GM13977 (cell line): ENCODE measurements at places on chromosomes 5 and 9.

GRCh38 chr9:112034216-112034611 is 137.6 kb downstream of the UGCG start:
- DNase-seq: no peak

- DNase-seq: no peak
Observed at GRCh38 chr5:109322694-109323093, 87.1 kb downstream of the PJA2 start.

GRCh38 chr5:171678646-171679045 is 107.0 kb upstream of the SMIM23 start:
- no peak for DNase-seq

- DNase-seq: no peak
Observed at GRCh38 chr9:754150-754931, 87.2 kb upstream of the DMRT1 start.

DNA sequence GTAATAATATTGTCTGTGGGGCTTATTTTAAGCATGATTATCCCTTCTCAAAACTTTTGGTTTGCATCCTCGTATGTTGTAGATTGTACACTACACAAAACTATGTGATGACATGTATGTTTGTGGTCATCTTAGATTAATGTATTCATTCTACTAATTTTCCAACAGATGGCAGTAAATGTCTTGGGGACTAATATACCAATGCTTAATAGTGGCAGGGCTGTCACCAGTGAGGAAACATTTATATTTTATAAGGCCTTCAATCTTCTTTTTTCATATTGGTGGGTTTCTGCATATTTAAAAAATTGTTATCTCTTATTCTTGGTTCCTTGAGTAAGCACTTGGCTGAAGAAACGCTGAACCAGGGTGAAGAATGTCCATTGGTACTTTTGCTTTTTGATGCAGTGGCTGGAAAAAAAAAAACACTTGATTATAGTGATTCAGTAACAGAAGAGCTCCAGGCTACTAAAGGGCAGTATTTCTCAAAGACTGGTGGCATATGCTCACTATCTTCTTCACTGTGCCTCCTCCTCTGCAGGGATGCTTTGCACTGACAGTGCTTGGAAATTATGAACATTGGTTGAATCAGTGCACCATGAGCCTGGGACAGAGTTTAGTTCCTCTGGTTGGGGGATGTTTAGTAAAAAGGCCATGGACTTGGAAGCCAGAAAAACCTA is 530.3 kb downstream of the RASEF start:
- no peak for DNase-seq

- DNase-seq: peak; percentile 70
Observed at GRCh38 chr5:74648835-74649293, 8.3 kb upstream of the ENC1 start.

DNA sequence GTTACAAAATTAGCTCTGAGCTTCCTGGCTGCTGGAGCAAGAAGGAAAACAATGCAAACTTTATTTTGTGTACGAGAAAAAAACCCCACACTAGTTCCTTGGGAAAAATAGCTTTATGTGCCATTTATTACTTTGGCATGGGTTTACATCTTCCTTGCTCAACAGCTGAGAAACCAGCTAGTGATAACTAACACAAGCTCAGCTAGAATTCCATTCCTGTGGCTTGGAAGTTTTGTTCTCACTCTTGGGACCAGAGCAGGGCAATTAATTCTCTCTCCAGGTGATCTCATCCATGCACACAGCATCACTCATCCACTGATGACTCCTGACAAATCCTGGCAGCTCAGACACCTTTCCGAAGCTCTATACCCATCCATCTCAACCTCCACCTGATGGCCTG is 104.1 kb downstream of the CRB2 start:
- no peak for DNase-seq

DNA sequence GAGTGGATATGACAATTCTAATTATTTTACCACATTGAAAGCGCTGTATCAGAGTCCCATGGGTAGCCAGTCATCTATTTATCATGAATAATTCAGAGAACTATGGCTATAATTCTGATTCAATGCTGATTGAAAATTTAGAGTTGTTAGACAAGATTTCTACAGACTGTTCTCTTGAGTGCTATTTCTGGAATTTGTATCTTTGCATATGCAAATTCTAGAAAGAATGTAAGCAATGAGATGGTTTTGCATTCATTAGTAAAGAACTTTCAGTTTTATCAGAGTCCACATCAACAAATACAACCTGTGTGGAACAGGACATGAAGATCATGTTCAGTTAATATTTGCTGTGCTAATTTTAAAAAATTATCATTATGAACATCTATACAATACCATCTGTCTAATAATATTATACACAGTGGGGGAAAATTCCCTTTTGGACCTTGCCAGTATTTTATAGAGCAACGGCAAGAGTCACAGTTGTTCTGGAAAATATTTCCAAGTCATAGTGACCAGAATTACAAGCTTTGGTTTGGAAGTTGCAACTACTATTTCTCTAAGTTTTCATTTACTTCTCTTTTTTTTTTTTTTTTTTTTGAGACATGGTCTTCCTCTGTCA is 372.7 kb upstream of the PTGER4 start:
- DNase-seq: no peak

DNA sequence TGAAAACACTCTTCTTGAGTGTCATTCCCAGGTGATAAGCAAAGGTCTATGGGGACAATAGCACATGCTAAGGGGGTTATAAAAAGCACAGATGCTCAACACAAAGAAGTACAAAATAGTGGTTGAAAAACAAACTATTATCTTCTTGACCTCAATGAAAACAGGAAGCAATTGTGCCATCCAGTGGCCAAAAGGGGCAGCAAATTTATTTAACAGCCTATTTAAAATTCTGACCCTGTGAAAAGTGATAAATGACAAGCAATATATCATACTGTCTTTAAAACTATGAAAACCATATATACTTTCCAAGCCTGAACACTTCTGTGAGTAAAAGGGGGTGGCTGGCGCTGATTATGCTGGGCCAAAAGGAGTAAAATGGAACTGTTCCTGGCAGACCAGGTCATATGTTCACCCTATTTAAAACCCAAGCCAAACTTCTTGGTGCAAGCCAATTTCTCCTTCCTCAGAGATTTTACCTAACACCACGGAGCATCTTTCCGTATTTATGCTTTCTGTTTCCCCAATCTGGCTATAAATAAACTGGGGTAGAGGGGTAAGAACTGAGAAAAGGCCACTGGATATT is 29.7 kb downstream of the TEX10 start:
- DNase-seq: peak; percentile 9

- no peak for DNase-seq
Observed at GRCh38 chr5:167937635-167937998, 353.8 kb upstream of the WWC1 start.

GRCh38 chr5:104699438-104699837 is 1136.8 kb upstream of the NUDT12 start:
- no peak for DNase-seq

DNA sequence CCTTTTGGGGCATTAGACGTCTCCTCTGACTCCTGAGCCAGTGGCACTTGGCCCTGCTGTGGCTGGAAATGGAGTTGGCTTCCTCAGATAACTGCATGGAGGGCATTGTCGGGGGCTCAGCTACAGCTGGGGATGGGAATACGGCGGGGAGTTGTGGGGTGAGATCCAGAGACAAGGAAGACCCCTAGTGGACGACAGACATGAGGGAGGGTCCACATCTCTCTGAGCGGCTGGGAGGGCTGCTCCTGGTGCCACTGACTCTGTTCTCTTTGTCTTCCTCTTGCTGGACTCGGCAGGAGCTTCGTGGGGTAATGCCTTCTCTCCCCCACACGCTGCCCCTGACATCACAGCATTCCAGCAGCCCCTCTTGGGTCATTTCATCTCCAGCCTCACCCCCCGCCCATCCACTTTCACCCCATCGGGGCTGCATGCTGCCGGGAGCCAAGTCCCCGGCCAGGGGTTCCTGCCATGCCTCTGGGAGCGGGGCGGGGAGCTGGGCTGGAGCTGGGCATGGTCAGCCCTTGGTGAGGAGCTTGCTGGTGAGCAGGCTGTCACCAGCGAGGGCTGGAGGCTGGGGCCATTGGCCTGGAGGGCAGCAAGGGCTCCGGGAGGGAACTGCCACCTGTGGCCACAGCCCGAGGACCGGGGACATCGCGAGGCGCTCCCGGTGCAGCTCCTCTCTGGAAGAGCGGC is 172.3 kb downstream of the CACNA1B start:
- no peak for DNase-seq

GRCh38 chr5:2989517-2989916 is 238.0 kb upstream of the IRX2 start:
- no peak for DNase-seq

GRCh38 chr5:14665101-14665822 is 744 bp downstream of the OTULIN start:
- peak; percentile 33 for DNase-seq

- no peak for DNase-seq
Observed at GRCh38 chr5:115415143-115415491, 118.7 kb upstream of the CCDC112 start.

DNA sequence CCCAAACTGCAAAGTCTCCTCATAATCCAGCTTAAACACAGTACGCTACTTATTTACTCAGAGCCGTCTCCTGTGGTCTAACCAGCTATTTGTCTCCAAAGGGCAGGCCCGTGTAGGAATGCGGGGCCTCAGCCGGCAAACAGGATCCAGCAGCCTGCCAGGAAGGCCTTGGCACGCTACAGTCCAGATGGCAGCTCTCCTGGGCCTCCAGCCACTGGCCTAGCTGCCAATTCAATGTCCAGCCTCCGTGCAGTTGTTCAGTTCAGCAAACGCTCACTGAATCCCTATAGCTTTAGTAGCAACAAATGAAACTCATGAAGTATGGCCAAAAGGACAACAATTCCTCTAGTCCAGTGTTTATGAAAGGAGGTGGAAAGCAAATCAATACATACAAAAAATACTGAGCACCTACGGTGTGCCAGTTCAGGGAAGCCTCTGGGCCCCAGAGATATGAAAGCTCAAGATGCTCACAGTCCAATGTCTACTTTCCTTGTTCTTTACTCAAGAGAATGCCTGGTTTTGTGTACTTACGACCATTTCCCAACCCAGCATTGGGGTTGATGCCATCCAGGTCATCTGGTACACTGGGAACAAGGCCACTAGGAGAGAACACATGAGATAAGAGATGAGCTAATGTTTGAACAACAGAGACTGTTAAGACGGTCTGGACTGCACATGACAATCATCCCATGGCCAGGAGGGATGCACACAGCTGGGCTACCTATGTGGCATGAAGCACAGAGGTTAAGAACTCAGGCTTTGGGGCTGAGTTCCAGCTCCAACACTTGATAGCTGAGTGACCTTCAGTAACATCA is 8.3 kb downstream of the CDK5RAP2 start:
- no peak for DNase-seq

DNA sequence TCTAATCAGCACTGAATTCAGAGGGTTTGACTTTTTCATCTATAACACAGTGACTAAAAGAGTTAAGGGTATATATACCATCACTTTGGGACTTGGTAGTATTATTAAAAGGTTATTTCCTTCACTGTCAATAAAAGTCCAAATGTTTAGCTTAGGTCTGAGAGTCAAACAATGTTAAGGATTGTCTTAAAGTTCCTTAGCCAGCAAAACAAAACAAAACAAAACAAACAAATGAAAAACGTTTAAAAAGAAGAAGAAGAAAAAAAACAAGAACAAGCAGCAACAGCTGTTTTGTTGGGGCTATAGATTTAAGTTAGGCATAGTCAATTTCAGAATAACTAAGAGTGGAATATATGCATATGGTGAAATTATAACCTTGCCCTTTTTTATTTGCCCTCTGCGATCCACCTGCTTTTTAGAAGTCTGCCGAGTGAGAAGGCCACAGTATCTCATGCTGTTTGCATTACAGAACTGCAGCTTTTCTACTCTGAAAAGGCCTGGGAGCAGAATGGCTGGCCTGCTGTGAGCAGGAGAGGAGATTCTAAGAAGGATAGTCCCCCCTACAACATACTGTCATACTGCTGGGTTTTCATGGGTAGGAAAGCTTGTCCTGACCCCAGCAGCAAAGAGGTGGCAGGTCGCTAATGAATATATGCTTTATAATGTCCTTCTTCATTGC is 141.7 kb downstream of the NTRK2 start:
- no peak for DNase-seq

- no peak for DNase-seq
Observed at GRCh38 chr9:96270236-96270744, 31.7 kb downstream of the HSD17B3 start.

DNA sequence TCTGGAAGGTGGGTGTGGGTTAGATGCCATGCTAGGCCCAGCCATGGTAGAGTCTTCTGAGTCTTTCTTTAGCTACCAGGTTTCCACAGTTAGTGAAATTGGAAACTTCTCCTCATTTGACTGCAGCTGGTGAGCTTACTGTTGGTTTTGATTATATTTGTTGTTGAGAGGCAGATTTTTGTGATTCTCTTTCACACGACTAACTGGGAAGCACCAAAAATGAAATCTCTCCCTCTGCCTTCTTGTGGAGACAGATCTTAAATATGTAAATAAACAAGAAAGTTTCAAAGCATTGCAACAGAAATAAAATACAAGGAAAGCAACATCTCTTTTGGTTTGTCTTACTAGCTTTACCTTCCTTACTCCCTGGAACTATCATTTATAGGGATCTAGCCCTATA is 122.2 kb downstream of the CEMIP2 start:
- no peak for DNase-seq

- DNase-seq: no peak
Observed at GRCh38 chr9:111730937-111731567, 63.7 kb downstream of the SHOC1 start.

- DNase-seq: no peak
Observed at GRCh38 chr9:33318225-33318624, 27.9 kb downstream of the NFX1 start.

DNA sequence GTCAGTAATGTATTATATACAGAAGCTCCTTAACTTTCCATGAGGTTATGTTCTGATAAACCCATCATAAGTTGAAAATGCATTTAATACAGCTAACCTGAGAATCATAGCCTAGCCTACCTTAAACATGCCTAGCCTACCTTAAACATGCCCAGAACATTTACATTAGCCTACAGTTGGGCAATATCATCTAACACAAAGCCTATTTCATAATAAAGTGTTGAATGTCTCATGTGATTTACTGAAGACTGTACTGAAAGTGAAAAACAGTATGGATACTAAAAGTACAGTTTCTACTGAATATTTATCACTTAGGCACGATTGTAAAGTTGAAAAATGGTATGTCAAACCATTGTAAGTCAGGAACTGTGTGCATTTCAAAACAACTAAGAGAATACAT is 1.6 kb downstream of the GM2A start:
- no peak for DNase-seq

DNA sequence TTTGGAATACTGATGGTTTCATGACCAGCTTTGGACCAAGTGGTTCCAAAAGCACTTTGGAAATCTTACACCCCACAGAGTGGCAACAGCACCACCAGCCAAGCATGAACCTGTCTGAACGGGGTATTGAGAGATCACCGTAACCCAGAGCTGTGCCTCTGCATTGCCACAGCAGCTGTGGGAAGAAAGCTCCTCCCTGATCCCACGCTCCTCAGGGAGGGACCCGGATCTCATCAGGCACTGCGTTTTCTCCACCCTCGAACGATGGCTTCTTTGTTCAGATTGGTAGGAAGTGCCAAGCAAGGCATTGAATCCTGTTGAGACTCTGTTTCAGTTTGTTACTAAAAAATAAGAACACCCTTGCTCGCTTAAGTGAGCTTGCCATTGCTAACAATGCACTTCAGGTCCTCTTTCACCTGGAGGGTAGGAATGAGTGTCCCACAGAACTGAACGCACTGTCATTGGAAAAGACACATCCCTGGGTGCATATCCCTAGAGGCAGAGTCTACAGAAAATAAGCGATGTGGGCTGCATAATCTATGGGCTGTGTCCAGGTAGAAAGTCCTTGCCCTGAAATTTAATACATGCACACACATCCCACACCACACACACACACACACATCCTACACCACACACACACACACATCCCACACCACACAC is 118.0 kb upstream of the ICE1 start:
- no peak for DNase-seq
